GM12865 (cell line): ENCODE measurements at places on chromosomes 2 and 18.

- no peak for DNase-seq
These were observed 1.7 kb upstream of the SCYGR2 start for GRCh38 chr2:227597036-227597435.

- peak; percentile 67 for DNase-seq
These were observed 119.9 kb upstream of the NDUFV2 start for GRCh38 chr18:8982416-8983183.

GRCh38 chr2:204360218-204361007, 184.9 kb upstream of the PARD3B start:
- no peak for DNase-seq

DNA sequence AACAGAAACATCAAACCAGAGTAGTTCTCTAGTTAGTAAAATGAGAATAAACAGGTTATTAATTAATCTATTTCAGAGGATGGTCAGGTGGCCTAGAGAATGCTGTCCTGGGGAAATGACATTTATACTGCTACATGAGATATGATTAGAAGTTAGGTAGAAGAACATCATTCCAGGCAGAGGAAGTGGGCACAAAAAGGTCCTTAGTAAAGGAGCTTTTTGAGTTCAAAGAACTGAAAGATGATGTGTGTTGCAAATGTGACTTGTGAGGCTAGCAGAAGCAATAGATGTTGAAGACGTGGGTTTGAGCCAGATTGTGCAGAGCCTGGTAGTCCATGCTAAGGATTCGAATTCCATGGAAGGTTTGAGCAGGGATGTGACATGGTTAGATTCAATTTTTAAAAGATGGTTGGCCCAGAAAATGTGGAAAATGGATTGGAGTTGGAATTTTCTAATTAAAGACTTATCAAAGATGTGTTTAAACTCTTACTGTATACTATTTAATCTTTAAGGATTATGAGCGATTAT, 34.2 kb downstream of the RAB10 start:
- DNase-seq, result peak; percentile 30

GRCh38 chr2:223107825-223108224, 55.8 kb downstream of the KCNE4 start:
- no peak for DNase-seq

DNA sequence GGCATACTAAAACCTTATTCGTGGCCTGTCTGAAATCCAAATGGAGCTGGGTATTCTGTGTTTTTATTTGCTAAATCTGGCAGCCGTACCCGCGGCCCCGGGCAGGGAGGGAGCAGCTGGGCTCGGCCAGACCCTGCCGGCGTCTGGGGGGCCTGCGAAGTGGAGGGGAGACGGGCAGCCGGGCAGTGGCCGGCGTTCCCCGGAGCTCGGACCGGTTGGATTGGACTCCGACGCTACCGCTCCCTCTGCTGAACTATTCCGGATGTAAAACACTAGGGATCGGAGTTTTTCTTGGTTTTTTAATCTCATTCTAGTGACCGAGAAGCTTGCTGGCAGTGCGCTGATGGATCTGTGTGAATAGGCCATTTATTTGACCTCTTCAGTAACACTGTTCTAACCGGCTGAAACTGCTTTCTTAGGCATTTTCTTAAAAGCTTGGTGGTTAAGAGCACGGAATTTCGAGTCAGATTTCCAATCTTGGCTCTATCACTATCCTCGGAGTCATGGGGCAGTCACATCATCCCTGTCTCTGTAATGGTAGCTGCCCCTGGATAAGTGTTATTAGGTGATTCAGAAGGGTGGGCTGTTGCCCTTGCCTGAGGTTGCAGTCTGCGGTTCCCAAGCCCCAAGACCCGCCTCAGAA, 694 bp downstream of the UNC50 start:
- DNase-seq, result peak; percentile 32

GRCh38 chr2:105454801-105455485, 56.1 kb upstream of the FHL2 start:
- peak; percentile 33 for DNase-seq

- DNase-seq, result no peak
These were observed 26.8 kb upstream of the RTTN start for GRCh38 chr18:70232261-70232660.

- no peak for DNase-seq
These were observed 80.6 kb downstream of the OTX1 start for GRCh38 chr2:63131196-63131595.

- DNase-seq, result no peak
These were observed 33.1 kb downstream of the MEX3C start for GRCh38 chr18:51164342-51164741.

DNA sequence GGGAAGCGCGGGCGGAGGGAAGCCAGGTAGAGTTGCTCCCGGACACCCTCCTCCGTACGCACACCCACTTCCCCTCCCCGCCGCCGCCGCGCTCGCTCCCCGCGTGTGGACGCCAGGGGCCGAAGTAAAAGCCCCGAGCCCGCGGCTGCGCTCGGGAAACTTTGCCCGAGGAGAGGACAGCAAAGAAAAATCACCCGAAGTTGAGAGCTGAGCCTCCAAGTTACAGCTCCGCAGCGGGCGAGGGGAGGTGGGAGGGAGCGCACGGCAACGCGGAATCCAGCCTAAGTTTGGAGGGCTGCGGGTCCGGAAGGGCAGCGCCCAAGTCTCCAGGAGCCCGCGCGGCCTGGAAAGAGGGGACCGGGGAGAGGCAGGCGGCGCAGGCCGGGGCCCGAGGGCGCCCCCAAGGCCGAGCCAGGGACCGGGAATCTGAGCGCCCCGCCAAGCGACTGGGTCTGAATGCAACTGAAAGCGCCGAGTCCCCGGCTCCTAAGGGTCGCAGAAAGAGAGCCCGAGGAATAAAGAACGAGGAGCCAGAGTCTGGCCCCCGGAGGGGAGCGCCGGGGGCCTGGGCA, 706 bp upstream of the BCL11A start:
- peak; percentile 45 for DNase-seq

- DNase-seq, result peak; percentile 29
These were observed 26.0 kb downstream of the ACADL start for GRCh38 chr2:210199186-210199765.

GRCh38 chr2:186575856-186576255, 14.0 kb upstream of the ITGAV start:
- no peak for DNase-seq

- no peak for DNase-seq
These were observed 2.0 kb downstream of the ASB18 start for GRCh38 chr2:236262238-236262637.

DNA sequence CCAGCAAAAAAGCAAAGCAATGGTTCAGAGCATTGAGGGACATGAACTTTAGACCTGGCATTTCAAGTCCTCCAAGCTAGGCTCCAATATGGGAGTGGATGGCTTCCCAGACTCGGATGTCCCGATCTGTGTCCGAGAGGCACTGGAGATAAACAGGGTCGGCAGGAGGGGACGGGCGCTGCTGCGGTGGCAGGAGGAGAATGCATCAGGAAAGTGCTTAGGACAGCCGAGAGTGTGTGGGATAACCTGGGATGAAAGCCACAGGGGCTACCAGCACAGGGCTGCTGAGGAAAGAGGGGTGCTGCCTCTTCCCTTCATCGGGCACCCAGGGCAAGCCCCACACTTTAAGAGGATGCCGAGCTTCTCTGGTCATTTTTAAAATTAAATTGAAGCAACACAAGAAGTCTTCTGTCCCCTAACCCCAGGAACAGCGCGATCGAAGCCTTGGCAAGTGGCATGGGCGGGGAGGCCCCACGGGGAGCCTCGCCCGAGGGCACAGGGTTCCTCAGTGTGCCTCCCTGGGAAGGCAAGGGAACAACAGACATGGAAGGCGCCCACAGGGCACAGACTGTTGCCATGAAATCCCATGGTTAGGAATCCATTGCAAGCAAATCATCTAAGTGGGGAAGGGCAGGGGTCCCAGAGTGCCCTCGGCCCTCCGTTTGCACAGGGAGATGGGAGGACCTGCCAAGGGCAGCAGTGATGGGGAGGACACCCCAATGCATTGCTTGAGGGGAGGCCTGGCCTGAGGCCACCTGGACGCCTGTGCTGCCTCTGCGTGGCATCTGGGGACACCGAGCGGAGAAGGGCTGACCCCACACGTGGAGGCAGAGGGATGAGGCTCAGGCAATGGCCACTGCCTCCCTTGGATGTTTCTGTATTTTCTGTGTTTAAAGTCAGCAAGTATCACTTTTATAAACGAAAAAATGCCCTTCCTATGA, 78.5 kb upstream of the GPC1 start:
- DNase-seq, result no peak

GRCh38 chr18:79879566-79879965, 71.9 kb downstream of the SLC66A2 start:
- DNase-seq, result no peak
